Vagina (tissue), 2 donors: ENCODE measurements at places on chromosomes 7 and 10. TPM values are rescaled to one million over a fixed set of nuclear protein-coding genes. Genes with fewer than 3 reads are reported as not detected.

- H3K4me1 ChIP-seq: no peaks in the 10 kb centered on the region
- no peak overlapping the region for H3K4me3 ChIP-seq
- H3K27ac ChIP-seq: no peak overlapping the region
- no peaks in the 10 kb centered on the region for H3K27me3 ChIP-seq
Observed at GRCh38 chr7:94431619-94432280, 37.1 kb downstream of the COL1A2 start.

The CAPZA2 gene
- total RNA-seq: 86.2 TPM

DNA sequence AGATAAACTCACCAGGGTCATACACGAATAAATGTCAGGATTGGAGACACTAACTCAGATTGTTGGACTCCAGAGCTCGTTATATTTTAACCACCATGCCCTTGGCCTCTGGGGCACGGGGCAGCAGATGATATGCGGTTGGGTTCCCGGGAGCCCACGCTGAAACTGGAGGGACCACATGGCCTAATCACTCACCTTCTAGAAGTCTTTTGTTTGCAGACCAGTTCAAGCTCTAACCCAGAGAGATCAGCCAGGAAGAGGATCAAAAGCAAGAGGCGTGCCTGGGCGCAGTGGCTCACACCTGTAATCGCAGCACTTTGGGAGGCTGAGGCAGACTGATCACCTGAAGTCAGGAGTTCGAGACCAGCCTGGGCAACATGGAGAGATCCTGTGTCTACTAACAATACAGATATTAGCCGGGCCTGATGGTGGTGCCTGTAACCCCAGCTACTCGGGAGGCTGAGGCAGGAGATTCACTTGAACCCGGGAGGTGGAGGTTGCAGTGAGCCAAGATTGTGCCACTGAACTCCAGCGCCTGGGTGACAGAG is 42.6 kb upstream of the ECHDC3 start:
- no peak for DNase-seq
- no peak overlapping the region for H3K4me3 ChIP-seq
- no peaks in the 10 kb centered on the region for H3K4me1 ChIP-seq
- no peak overlapping the region for H3K27ac ChIP-seq

The NOD1 gene
- 14.5 TPM for total RNA-seq

The FRMPD2 gene
- total RNA-seq: not detected

DNA sequence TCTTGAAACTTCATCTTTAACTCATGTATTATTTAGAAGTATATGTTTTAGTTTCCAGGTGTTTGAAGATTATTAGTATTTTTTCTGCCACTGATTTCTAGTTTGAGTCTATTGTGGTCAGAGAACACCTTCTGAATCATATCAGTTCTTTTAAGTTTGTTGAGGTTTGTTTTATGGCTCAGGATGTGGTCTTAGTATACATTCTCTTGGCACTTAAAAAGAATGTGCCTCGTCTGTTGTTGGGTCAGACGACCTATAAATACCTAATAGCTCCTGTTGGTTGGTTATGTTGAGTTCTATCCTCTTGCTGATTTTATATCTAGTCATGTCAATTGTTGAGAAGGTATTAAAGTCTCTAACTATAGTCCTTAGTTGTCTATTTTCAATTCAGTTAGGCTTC is 15.9 kb downstream of the TDRD1 start:
- no peaks in the 10 kb centered on the region for H3K27me3 ChIP-seq
- no peak overlapping the region for H3K27ac ChIP-seq
- H3K4me3 ChIP-seq: no peak overlapping the region
- H3K4me1 ChIP-seq: no peaks in the 10 kb centered on the region
- DNase-seq: no peak

DNA sequence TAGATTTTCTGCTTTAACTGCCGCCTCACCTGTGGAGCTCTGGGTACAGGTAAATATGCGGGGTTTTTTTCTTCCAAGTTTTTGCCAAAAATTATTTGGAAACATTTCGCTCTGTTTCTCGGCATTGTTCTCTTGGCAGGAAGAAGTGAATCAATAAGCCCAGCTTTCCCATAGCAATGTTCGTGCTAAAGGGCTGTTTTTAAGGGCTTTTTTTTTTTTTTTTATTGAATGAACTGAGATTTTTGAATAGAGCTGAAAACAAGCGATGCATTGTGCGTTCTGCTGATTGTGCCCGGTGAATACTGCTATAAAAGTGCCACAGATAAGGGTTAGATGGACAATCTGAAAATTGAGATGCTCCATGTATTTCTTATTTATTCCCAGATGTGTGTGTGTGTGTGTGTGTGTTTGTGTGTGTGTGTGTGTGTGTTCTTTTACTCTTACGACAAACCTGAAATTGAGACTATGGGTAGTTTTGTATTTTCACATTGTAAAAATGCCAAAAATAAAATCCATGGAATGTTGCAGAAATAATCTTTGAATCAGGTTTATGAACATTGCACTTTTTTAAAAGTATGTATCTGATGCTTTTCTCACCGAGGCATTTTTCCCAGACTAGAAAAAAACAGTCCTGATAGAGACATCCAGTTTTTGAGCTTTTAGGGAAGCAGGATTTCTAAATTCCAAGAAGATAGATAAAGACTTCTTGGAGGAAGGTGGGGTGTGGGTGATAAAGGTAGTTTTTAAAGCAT is 30.5 kb downstream of the KIAA1217 start:
- H3K36me3 ChIP-seq: no peaks in the 10 kb centered on the region
- no peaks in the 10 kb centered on the region for H3K4me1 ChIP-seq
- no peak for DNase-seq

The AQP1 gene
- 243 TPM for total RNA-seq
